ENCODE measurements at places on chromosomes 11 and 22. TPM values are rescaled to one million over a fixed set of nuclear protein-coding genes. Genes with fewer than 3 reads are reported as not detected.

The BRSK2 gene
- polyA plus RNA-seq = 1.7 TPM

The PRODH gene
- not detected for polyA plus RNA-seq

The BTG4 gene
- not detected for polyA plus RNA-seq

The C11orf21 gene
- not detected for polyA plus RNA-seq

The MS4A7 gene
- not detected for polyA plus RNA-seq

The NCF4 gene
- polyA plus RNA-seq = 1.2 TPM

The FREY1 gene
- polyA plus RNA-seq = not detected

The CELF1 gene
- polyA plus RNA-seq = 36.5 TPM

The KRTAP5-9 gene
- polyA plus RNA-seq = not detected

The PRG3 gene
- polyA plus RNA-seq = not detected

The OTOG gene
- not detected for polyA plus RNA-seq

The NAALAD2 gene
- 10.0 TPM for polyA plus RNA-seq

The LDHAL6A gene
- not detected for polyA plus RNA-seq

The ACTN3 gene
- polyA plus RNA-seq = not detected

The OR51B2 gene
- polyA plus RNA-seq = not detected

The HEPN1 gene
- not detected for polyA plus RNA-seq

The GNB1L gene
- 2.0 TPM for polyA plus RNA-seq

The SLC22A9 gene
- not detected for polyA plus RNA-seq

The ELFN2 gene
- 0.19 TPM for polyA plus RNA-seq

The DCDC1 gene
- 0.04 TPM for polyA plus RNA-seq

The DAGLA gene
- polyA plus RNA-seq = 3.7 TPM

The RFPL3 gene
- not detected for polyA plus RNA-seq

The ARHGEF17 gene
- 6.8 TPM for polyA plus RNA-seq

The ANO9 gene
- polyA plus RNA-seq = not detected

The B3GAT1 gene
- polyA plus RNA-seq = 24.6 TPM

The CALCB gene
- not detected for polyA plus RNA-seq

The ZNF280B gene
- 8.9 TPM for polyA plus RNA-seq

The APOA1 gene
- 12.6 TPM for polyA plus RNA-seq

Data from Purkinje cell (primary cell).